ENCODE measurements at places on chromosomes 7 and 10.

GRCh38 chr10:96509017-96509641, 4.6 kb downstream of the TLL2 start:
- no peak for DNase-seq

- DNase-seq = peak; percentile 23
These were observed 162.2 kb downstream of the SH3PXD2A start for GRCh38 chr10:103692952-103693811.

- no peak for DNase-seq
These were observed 123.6 kb downstream of the SH3PXD2A start for GRCh38 chr10:103731609-103732270.

GRCh38 chr7:113996405-113996804, 77.6 kb upstream of the PPP1R3A start:
- DNase-seq = no peak

GRCh38 chr10:74585231-74586087, 240.9 kb upstream of the KAT6B start:
- no peak for DNase-seq

- no peak for DNase-seq
These were observed 64.3 kb upstream of the NRP1 start for GRCh38 chr10:33398796-33399195.

DNA sequence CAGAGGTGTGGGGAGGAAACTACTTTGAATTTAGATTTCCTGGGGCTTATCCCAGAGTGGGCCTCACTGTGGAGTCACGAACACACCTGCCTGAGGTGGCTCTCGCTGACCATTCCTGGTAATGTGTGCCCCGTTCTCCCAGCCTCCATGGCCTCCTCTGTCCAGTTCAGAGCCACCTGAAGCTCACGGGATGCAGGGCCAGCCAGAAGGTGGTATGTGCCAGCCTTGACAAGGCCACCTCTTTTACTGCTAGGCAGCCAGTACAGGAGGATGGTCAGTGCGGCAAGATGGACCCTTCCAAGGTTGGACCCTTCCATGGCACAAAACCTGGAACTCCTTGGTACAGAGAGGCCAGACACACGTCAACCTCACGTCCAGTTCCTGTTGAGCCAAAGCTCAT, 210.3 kb downstream of the DNAJB6 start:
- DNase-seq = no peak

DNA sequence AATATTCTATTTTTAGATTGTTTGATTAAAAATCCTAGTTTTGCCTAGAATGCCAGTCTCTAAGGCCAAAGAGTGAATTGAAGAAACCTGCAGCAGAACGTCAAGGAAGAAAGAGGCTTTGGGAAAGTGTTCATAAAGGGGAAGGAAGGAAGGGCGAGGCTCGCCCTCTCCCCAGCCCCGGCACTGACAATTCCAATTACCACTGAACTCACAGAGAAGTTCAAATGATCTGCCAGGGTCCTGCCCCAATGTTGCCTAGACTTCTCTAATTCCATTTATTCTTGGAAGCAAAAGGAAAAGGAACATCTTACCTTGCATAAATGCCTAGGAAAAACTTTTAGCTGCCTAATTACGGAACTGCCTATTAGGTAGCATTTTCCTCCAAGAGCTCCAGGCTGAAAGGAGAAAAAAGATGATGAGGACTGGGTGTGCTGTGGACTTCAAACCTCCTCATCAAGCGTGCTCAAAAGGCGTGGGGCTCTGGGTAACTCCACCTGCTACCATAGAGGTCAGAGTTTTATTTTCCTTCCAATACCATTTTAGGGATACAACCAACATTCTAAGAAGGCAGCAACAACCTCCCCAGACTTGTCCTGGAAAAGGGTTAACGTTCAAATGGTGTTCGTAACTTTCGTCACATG, 134.5 kb downstream of the PKD1L1 start:
- no peak for DNase-seq

DNA sequence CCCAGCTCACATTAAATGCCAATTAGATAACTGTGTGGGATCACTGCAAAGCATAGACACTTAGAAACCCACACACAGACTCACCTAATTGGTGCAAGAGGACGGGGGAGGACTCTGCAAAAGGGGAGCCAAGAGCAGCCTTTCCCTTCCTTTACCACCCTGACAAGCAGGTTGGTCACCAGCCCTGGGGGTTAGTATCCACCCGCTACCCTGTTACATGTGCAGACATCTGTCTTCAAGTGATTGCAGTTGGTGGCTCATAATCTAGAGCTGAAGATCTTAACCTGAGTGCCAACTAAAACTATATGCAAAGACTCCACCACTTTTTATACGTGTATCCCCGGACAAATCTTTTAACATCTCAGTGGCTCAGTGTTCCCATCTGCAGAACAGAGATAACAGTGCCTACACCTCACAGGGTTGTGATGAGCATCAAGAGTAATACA, 56.9 kb downstream of the SORBS1 start:
- DNase-seq = no peak

- no peak for DNase-seq
These were observed 67.7 kb downstream of the ARHGAP22 start for GRCh38 chr10:48536916-48537890.

GRCh38 chr10:127447197-127447596, 101.9 kb upstream of the NPS start:
- DNase-seq = no peak

- no peak for DNase-seq
These were observed 61.0 kb upstream of the PAPSS2 start for GRCh38 chr10:87598700-87599099.

GRCh38 chr7:74604326-74605020, 53.0 kb upstream of the GTF2I start:
- no peak for DNase-seq

DNA sequence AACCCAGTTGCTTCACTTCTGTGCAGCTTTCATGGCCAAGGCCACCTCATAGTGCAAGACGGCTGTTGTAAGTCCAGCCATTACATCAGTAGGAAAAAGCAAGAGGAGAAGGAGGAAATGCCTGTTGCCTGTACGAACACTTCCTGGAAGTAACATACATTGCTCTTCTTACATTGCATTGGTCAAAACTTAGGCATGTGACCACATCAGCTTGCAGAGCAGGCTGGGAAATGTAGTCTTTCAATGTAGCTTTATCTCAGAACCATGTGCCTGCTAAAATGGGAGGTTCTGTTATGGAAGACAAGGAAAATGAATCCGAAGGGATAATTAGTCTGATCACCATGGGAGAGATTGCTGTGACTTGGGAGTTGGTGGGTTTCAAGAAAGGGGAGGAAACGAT, 4.3 kb downstream of the SLC29A3 start:
- no peak for DNase-seq

GRCh38 chr7:50727072-50727471, 55.6 kb downstream of the GRB10 start:
- DNase-seq = no peak

DNA sequence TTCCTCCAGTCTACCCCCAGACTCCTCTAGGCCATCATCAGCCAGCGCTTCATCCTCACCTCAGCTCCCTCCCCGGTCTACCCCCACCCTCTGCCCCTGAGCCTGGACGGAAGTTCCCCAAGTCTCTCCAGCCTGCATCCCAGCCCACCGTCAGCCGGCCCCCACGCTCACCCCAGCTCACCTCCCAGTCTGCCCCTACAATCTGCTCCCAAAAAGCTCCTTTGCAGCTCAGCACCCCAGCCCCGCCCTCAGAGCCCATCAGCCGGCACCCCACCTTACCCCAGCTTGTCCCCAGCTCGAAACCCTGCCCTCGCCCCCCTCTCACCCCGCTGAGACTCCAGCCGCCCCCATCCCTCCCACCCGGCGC, 322 bp upstream of the RAMP3 start:
- DNase-seq = no peak

DNA sequence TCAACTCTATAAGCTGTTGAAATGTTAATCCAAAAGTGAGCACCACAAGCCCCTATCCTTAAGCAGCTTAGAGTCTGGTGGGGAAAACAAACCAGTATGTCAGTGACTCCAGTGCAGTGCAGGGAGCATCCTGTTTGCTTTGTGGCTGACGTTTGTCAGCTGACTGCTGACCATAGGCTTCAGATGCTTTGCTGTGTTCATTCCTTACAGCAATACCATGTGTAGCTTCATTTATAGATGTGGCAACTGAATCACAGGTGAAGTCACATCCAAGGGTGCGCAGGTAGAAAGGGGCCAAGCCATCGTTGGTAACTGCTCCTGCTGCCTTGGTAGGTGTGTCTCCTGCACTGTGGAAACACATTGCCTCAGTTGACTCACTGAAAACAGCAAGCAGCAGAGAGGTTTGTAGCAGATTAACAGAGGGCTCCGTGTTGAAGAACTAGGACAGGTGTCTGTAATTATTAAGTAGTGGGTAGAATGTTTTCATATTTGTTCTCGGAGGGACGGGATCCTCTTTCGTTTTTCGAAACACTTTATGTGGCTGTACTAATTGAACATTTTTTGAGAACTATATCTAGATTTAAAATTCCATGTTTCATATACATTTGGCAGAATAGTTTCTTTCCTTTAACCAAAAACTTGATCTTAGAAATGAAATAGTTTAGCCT, 2.0 kb downstream of the INSIG1 start:
- DNase-seq = no peak

DNA sequence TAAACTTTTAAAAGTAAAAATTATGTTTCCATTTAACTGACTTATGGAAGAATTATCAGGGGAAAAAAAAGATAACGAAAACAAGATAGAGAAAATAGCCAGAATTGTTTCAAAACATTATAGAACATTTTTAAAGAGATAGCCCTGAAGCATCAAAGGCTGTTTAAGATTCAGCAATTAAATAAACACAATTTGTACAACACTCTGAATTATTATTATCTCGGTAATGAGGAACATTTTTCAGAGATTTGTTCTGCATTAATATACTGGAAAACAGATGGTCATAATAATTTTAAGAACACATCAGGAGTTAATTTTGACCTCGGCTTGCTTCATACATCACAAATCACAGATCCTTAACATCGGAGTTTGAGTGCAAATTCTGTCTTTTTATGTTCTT, 643.8 kb downstream of the SORCS1 start:
- no peak for DNase-seq

- no peak for DNase-seq
These were observed 33.5 kb upstream of the SLC26A3 start for GRCh38 chr7:107836237-107837144.

DNA sequence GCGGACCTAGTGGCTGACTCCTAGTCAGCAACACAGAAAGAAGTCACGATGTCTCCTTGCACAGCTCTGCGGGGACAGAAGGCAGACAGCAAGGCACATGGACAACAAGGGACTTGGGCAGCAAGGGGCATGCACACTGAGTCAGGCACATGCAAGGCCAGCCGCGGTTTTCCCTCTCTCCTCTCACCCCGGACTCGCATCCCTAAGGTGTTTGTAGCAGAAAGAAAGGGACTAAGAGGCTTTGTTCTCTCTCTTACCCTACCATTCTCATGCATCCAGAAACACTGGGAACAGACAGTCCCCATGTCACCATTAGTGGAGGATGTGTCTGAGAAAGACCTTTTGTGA, 193.3 kb upstream of the PHF14 start:
- DNase-seq = no peak

- no peak for DNase-seq
These were observed 102.3 kb upstream of the SEMA3E start for GRCh38 chr7:83751217-83751616.

GRCh38 chr10:6474871-6475270, 105.2 kb downstream of the PRKCQ start:
- no peak for DNase-seq

- no peak for DNase-seq
These were observed 179.0 kb upstream of the PLPP4 start for GRCh38 chr10:120278069-120278468.

DNA sequence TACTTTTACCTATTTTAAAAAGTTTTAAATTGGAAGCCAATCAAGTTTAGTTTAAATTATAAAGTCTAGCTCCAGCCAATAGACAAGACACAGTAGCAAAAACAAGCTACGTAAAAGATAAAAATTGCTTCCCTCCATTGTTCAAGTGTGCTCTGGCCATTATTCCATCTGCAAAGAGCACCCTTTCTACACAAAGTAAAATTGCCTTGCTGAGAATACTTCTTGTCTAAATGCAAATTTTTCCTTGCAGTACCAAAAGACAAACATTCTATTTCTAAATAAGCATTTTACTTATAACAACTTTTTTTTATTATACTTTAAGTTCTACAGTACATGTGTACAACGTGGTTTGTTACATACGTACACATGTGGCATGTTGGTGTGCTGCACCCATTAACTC, 75.9 kb upstream of the ZNF746 start:
- no peak for DNase-seq

DNA sequence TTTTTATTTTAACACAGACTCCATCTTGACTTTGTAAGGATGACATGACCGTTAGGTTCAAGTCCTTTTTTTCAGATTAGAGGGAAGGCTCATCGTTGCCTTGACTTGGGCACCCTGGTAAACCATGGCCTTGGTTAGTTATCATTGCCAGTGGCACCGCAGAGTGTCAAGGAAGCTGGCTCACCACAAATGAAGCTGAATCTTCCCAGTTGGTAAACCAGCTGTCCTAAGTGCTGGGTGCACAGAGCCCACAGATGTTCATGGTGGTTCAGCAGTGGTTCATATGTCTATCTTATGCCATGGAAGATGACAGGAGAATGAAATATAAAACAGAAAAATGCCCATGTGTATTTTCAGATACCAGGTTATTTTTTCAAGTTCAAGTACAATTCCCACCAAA, 273.6 kb downstream of the PLXDC2 start:
- no peak for DNase-seq

- DNase-seq = no peak
These were observed 383.6 kb upstream of the TPK1 start for GRCh38 chr7:145219461-145219860.
